ENCODE measurements at places on chromosomes 3 and 15. TPM values are rescaled to one million over a fixed set of nuclear protein-coding genes. Genes with fewer than 3 reads are reported as not detected.

- no peaks in the 10 kb centered on the region for H3K4me1 ChIP-seq
- no peak overlapping the region for H3K27ac ChIP-seq
- no peaks in the 10 kb centered on the region for H3K36me3 ChIP-seq
- DNase-seq: no peak
These were observed 1061.5 kb downstream of the ROBO2 start for GRCh38 chr3:78101384-78101783.

- no peak overlapping the region for H3K4me3 ChIP-seq
- DNase-seq: no peak
- H3K4me1 ChIP-seq: no peaks in the 10 kb centered on the region
These were observed 28.6 kb upstream of the IL16 start for GRCh38 chr15:81168131-81168526.

DNA sequence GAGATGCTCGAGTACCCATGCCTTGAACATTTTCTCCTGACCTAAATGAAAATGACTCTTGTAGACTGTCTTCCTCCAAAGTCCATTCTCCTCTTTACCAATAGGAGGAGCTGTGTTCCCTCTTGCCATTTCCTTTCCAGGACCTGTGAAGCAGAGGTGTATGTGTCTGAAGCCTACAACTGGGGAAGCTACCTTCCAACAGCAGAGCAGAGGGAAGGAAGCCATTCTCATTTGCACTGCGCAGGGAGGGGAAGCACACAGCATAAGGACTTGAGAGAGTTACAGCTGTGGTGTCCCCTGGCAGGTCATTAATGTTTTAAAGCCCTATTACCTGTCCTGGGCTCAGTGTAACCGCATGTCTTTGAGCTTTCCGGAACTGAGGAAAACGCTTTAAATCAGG is 38.7 kb downstream of the HSPBAP1 start:
- H3K36me3 ChIP-seq: no peaks in the 10 kb centered on the region
- H3K4me1 ChIP-seq: no peaks in the 10 kb centered on the region
- peak; percentile 32 for DNase-seq

DNA sequence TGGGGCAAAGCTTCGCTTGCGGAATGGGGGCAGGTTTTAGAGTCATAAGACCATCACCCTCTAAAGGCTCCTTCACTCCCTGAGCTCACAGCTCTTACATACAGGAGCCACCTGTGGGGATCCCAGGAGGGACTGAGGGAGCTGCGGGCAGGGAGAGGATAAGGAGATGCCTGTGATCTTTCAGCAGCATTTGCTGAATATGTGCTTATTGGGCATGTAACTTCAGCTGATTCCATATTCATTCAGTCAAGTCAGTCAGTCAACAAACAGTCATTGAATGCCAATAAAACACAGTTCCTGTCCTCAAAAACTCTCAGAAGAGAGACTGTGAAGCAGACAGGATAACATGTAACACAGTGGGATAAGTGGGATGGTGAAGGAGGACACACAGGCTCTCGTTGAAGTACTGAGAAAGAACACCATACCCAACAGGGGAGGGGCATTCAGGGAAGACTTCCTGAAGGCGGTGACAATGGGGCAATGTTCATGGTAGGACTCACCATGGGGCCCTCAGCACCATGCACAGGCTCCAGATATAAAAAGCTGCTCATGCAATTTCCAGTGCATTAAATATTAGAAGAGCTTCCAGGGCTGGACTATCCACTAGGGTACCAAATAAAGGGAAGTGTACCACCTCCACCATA is 240.9 kb downstream of the UACA start:
- peaks cover 12% of the 10 kb centered on the region for H3K27me3 ChIP-seq
- H3K36me3 ChIP-seq: no peaks in the 10 kb centered on the region
- peaks cover 25% of the 10 kb centered on the region for H3K4me1 ChIP-seq

The SELENOS gene
- total RNA-seq: 85.0 TPM

The CTXN2 gene
- not detected for total RNA-seq

GRCh38 chr15:70071799-70072198 is 25.9 kb downstream of the TLE3 start:
- H3K27me3 ChIP-seq: no peaks in the 10 kb centered on the region
- H3K27ac ChIP-seq: no peak overlapping the region
- H3K36me3 ChIP-seq: peaks cover 43% of the 10 kb centered on the region

The ARL6IP5 gene
- 76.9 TPM for total RNA-seq

DNA sequence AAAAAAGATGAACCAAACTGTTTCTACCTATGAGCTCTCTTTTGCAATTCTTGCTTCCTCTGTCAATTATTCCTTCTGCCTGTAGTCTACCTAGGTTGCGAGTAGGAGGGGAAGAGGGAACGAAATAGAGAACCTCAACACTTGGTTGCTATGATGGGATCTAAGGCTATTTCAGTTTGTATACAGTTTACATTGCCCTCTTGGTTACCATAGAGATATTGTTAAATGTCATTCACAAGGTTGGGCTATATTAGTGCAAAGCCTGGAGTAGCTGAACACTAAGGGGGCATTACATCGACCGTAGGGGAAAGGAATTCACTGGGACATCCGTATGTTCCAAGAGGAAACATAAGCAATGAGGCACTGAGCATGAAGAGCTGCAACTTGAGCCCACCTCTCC is 276.9 kb downstream of the GBE1 start:
- H3K27ac ChIP-seq: no peak overlapping the region
- H3K36me3 ChIP-seq: no peaks in the 10 kb centered on the region
- H3K27me3 ChIP-seq: no peaks in the 10 kb centered on the region
- no peak overlapping the region for H3K4me3 ChIP-seq
